ENCODE measurements at places on chromosomes 12 and 14. TPM values are rescaled to one million over a fixed set of nuclear protein-coding genes. Genes with fewer than 3 reads are reported as not detected.

DNA sequence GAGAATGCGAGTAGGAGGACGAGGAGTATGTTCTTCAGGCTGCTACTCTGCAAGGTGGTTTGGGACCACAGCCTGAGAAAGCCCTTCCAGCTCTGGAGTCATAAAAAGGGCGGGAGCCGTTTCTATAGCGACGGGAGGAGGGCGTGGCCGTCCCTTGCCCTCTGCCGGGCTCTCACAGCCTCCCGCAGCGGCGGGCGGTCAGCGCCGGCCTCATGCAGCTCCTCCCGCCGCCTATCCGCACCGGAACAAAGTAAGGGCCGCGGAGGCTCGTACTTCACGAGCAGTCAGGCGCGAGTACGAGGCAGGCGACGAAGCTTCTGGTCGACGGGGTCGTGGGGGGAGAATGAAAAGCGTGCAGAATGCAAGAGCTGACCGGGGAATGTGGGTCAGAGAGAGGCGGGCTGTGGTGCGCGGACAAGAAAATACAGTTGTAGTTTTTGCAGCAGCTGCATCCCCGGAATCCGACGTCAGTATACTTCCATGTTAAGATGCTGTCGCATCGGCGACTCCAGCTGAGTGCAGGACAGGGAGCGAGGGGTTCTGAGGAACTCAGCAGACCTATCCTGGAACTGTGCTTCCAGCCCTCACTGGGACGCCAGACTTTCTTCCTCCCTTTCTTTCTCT, at the start of gene DYRK4:
TSS of gene DYRK4 (plus strand) at position 175 of the 624 bp plus-strand sequence. CDS start at position 213, 38 bp downstream.
- DNase-seq = peak; percentile 80

- DNase-seq = no peak
These were observed 41.7 kb downstream of the SMIM41 start for GRCh38 chr12:52120951-52121823.

GRCh38 chr12:121933522-121934308, 15.3 kb downstream of the CFAP251 start:
- DNase-seq = no peak

- DNase-seq = no peak
These were observed 273.1 kb upstream of the RGS6 start for GRCh38 chr14:71659159-71659558.

GRCh38 chr14:28308734-28309133, 457.9 kb upstream of the FOXG1 start:
- DNase-seq = no peak

DNA sequence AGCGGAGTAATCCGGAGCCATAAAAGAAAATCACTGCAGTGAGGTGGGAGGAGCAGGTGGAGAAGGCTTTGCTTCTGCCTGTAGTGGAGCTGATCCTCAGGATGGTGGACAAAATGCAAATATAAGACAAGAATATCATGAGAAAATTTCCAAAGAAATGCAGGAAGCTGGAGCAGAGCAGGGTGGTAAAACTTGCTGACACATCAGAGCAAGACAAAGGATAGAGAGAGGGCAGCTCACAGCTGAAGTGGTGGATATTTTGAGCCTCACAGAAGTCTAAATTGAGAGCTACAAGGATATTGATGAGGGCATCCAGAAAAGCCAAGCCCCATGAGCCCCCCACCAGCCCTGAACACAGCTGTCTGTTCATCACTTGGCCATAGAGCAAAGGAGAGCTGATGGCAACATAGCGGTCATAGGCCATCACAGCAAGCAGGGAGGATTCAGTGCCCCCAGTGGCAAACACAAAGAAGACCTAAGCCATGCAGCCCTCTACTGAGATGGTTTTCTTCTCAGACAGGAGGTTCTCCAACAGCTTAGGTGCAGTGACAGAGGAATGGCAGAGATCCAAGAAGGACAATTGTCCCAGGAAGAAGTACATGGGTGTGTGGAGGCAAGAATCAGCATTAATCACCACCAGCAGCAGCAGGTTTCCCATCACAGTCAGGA, 30.0 kb upstream of the ANP32D start:
- no peak for DNase-seq

GRCh38 chr12:130026608-130027176, 122.9 kb upstream of the TMEM132D start:
- no peak for DNase-seq

- DNase-seq = no peak
These were observed 533.7 kb upstream of the SEL1L start for GRCh38 chr14:82067221-82067875.

DNA sequence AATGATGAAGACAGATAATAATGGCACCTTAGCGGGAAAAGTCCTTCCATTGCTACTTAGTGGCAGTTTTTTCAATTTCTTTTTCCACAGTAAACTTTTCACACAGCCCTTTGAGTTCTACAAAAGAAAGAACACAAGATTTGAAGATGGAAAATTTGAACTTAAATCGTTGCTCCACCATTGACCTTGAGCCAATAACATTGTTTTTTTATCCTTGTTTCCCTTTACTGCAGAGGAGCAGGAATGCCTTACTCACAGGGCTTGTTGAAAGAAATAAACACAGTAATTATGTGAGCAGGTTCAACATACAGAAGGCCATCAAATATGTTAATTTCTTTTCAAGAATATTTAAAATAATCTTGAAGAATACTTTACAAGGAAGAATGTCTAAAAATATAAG, 181.5 kb upstream of the KRR1 start:
- DNase-seq = no peak

DNA sequence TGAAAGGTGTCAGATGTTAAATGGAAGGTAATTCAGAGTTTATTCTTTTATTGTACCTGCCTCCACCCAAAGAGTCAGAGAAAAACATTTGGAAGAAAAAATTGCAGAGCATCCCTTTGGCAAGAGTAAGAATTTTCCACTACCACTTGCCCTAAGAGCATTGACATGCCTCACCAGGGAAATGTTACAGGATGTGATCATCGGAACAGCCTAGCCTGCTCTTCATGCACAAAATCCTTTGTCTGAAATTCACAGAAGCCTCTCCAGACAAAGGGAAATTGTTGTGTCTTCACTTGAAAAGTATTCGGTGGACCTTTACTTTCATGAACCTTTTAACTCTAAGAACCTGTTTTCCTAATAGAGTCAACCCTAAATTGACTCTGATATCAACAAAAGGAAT, 36.9 kb downstream of the ATP2A2 start:
- no peak for DNase-seq

DNA sequence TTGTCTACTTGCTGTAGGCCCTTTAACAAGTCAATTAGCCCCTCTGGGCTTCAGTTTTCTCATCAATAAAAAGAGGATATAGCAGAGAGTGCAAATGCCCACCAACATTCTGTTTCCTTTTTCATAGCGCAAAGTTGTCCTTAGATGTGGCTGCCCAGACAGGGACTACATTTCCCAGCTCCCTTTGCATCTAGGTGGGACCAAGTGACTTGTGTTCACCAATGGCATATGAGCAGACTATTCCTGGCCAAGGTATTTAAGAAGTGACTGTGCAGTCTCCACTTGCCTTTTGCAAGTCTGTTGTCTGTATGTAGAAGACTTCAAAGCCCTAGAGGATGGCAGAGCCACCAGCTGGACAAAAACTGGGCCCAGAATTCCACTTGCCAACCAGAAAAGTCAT, 59.7 kb downstream of the DAO start:
- DNase-seq = no peak

- DNase-seq = no peak
These were observed 40.2 kb downstream of the UBE3B start for GRCh38 chr12:109517619-109518018.

DNA sequence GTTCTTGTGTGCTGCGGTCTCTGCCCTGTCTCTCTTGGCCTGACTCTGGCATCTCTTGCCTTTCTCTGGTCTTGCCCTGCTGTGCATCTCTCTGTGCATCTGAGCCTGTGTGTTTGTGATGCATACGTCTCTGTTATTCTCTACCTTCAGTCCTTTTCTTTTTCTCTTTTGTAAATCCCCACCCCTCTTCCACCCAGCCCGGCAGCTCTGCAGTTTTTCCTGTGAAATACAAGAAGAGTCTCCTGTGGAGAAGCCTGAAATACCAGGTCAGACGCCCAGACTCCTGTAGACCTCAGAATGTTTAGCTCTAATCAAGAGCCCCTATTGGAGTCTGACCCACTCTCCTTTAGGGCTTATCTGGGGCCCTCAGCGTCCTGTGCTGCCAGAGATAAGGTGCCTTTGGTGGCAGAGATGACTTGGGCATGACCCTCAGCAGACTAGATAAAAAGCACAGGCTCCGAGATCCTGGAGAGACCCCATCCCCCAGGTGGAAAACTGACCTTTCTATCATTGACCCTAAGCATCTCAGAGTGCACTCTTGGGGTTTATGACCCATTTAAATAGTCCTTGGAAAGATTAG, 167.5 kb upstream of the SRRM4 start:
- DNase-seq = no peak

- no peak for DNase-seq
These were observed 2.2 kb upstream of the KLRG1 start for GRCh38 chr12:8987163-8987562.

- DNase-seq = peak; percentile 74
These were observed 55.7 kb downstream of the LIN52 start for GRCh38 chr14:74140374-74140850.

DNA sequence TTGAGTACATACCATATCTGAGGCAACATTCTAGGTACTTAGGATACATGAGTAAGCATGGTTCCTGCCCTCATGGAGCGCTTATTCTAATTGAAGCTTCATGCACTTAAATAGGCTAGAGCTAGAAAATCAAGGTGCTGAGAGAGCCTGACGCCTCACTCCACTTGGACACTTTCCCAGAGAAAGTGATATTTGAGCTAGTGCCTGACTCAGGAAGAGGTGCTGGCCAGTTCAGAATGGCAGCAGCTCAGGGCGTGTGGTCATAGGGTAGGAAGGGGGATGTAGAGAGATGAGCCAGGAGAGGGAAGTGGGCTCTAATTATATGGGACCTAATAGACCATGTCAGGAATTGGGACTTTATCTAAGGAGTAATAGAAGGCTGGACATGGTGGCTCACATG, 33.3 kb downstream of the TULP3 start:
- DNase-seq = peak; percentile 25

- DNase-seq = no peak
These were observed 111.4 kb downstream of the TTC7B start for GRCh38 chr14:90704738-90705392.

- DNase-seq = no peak
These were observed 31.5 kb upstream of the CRADD start for GRCh38 chr12:93645702-93646101.

- DNase-seq = no peak
These were observed 8.9 kb upstream of the LIN7A start for GRCh38 chr12:80946591-80946990.

- no peak for DNase-seq
These were observed 1356.9 kb downstream of the TMEM121 start for GRCh38 chr14:106883218-106883692.

DNA sequence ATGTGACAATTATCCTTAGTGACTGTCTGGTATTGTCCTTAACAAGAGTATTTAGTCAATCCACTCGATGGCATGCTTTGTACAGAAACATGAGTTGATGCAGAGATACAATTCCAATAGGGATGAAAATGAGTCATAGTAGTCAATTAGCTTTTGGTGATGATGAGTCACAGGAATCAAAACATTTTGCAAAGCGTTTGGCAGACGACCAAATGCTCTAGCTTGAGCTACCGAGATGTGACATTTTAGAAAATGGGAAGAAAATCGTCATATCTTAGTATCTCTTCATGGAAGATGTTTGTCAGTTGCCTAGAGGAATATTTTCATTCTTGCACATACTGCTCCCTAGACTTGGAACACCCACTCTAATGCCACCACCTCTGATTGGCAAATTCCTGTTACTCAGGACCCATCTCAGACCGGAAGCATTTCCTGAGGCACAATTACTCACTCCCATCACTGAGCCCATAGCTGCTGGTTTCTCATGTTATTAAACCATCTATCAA, 95.0 kb downstream of the LMNTD1 start:
- no peak for DNase-seq

DNA sequence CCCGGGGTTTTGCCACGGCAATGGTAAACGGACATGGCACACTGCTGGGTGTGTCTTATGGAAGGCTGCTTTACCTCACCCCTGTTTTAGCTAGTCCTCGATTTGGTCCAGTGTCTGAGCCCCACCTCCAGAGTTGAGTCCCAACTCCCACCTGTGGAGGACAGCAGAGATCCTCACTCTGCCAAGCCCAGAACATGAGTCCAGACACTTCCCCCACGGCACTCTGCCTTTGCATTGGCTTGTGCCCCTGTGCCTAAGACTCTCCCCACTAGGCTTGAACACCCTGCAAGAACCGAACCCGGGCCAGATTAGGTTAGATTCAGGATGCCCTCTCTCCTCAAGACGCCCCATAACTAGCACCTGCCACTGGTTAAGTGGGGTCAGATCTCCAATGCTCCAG, 59.8 kb upstream of the C14orf180 start:
- DNase-seq = no peak

- no peak for DNase-seq
These were observed 27.3 kb upstream of the SPTSSA start for GRCh38 chr14:34489324-34489723.

DNA sequence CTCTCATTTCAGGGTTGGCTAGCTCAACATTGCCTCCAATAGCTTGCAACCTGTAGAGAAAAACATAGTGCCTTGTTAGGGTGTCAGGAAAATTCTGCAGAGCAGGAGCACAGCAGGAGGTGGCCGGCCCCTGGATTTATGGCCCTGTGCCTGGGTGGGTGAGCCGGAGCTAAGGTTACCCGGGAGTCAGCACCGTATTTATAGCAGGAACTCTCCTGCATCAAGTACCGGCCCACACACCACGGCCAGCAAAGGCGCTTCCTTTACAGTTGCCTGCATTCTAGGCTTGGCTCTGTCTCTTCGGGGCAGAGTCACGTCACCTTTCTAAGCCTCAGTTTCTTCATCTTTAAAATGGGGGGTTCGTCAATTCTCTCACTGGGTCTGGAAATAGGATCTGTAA, 52.8 kb upstream of the EML1 start:
- no peak for DNase-seq

GRCh38 chr12:103269946-103270345, 225.8 kb downstream of the C12orf42 start:
- DNase-seq = no peak

GRCh38 chr12:69070319-69071090, 137.5 kb upstream of the CPM start:
- peak; percentile 71 for DNase-seq

- no peak for DNase-seq
These were observed 1.7 kb upstream of the NUAK1 start for GRCh38 chr12:106140223-106140986.

- no peak for DNase-seq
These were observed 15.0 kb downstream of the CAPZA3 start for GRCh38 chr12:18752947-18753346.

STYK1 gene
- 0.16 TPM for total RNA-seq

ANKRD9 gene
- 36.0 TPM for total RNA-seq

IFI27 gene
- 25.2 TPM for total RNA-seq

GPR162 gene
- 7.3 TPM for total RNA-seq

HPD gene
- total RNA-seq = 0.36 TPM

ADAM21 gene
- total RNA-seq = 0.27 TPM

CMA1 gene
- not detected for total RNA-seq

CLBA1 gene
- 3.8 TPM for total RNA-seq

WDHD1 gene
- total RNA-seq = 1.4 TPM

FBRSL1 gene
- 14.7 TPM for total RNA-seq

LRRC9 gene
- total RNA-seq = not detected

TAS2R31 gene
- total RNA-seq = 8.6 TPM

POU6F1 gene
- 5.8 TPM for total RNA-seq

NEUROD4 gene
- total RNA-seq = not detected

ACRBP gene
- 1.9 TPM for total RNA-seq
